ENCODE measurements at places on chromosomes 4 and X.

- DNase-seq, result no peak
These were observed 90.2 kb downstream of the P2RY10 start for GRCh38 chrX:79035421-79035820.

- DNase-seq, result no peak
These were observed 7.2 kb downstream of the SMS start for GRCh38 chrX:21947671-21948070.

- DNase-seq, result no peak
These were observed 17.8 kb upstream of the MCF2 start for GRCh38 chrX:139725720-139726119.

- DNase-seq, result no peak
These were observed 1428.0 kb downstream of the PCDH7 start for GRCh38 chr4:32148111-32148666.

GRCh38 chr4:9916346-9916745, 105.0 kb downstream of the SLC2A9 start:
- no peak for DNase-seq

DNA sequence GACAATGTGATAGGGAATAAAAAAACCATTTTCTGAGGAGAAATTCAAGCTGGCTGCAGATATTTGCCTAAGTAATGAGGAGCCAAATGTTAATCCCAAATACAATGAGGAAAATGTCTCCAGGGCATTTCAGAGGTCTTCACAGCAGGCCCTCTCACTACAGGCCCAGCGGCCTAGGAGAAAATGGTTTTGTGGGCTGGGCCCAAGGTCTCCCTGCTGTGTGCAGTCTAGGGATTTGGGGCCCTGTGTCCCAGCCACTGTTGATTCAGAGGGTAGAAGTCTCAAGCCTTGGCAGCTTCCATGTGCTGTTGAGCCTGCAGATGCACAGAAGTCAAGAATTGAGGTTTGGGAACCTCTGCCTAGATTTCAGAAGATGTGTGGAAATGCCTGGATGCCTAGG, 778.7 kb downstream of the CENPC start:
- no peak for DNase-seq

DNA sequence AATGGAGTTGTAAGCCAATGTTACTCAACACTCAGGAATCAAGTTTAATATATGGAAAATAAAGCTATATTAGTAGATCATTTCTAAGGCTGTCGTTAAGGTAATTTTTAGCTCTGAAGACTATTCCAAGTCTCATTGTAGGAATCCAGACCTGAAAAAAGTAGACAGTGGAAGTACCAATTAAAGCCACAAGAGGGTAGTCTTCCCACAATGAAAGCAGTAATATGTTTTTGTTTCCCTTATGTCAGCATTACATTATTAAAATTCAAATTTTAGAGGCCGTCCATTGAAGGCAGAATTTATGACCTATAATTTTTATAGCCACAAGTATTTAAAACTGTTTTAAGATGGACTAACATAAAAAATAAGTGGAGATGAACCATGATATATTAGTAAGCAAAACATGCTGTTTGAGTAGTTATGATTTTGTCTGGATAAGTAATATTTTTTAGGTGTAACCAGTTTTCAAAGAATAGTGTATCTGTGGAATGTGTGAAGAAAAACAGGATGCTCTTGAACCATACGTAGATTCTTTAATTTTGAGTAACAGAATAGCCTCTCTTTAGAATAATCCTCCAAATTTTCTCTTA, 372.6 kb upstream of the TECRL start:
- DNase-seq, result no peak

DNA sequence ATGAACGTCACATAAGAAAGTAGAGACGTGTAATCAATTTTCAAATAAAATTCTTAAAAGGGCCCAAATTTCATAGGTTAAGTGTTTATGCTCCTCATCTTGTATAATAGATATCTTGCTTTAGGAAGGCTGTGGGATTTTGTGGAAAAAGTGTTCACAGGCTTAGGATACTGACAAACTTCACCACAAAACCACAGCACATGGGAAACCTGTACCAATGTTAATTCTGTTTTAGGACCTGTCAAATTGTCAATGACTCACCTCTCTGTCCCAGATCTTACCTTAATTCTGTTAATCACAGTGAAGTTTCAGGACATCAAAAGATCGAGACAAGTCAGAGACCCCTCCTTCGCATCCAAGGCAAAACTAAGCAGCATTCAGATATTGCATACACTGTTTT, 24.2 kb downstream of the FGFBP1 start:
- no peak for DNase-seq

DNA sequence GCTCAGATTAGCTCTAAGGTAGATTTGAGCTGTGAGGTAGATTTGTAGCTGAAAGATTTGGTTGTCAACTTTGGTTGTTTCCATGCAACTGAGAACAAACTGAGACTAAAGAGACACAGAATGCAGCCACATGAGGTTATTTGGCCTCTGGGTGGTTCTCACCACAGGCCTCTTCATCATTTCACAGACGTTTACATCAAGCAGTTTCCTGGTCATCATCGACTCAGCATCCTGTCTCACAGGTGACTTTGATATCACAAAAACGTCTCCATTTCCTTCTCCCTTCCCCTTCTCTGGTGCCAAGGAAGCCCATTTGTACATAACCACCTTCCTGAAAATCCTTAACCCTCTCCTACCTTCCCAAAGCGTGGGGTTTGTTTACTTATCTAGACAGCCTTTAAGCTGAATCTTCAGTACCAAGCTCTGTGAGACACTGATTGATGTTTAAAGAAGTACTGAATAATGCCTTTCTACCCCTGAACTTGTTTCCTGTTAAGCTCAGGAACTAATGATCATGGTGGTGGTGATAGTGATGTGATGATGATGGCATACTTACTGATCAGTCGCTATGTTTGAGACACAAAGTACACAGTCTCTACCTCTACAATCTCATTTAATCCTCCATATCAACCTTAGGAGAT, 81.9 kb downstream of the FAM114A1 start:
- DNase-seq, result peak; percentile 25

DNA sequence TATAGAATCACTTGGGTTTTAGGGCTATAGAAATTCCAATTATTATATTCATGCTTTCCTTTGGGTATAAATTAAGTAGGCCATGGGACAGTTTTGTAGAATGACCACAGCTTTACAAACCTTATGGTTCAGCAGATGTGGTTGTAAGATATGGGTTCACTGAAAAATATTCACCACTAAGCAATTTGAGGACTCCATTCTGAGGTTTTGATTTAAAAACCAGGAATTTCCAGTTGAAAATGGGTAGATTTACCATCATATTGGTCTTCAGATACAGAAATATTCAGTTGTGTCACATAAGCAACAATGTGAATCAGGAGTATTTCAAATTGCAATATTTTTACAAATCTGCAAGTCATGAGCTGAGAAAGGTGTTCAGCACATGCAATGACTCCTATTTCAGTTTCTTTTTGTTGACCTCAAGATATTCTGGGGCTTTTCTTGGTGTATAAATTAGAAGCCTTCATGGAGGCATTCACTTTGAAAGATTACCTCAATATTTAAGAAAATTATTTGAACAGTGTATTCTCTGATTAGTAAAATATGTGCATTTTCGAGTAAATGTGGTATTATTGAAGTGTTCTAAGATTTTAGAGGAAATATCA, 218.4 kb upstream of the HCCS start:
- DNase-seq, result no peak

- DNase-seq, result peak; percentile 50
These were observed 1.1 kb downstream of the TAFAZZIN start for GRCh38 chrX:154412468-154412867.

- DNase-seq, result no peak
These were observed 131.8 kb upstream of the TMLHE start for GRCh38 chrX:155744534-155744933.

- no peak for DNase-seq
These were observed 654.1 kb downstream of the STIM2 start for GRCh38 chr4:27514711-27515110.

DNA sequence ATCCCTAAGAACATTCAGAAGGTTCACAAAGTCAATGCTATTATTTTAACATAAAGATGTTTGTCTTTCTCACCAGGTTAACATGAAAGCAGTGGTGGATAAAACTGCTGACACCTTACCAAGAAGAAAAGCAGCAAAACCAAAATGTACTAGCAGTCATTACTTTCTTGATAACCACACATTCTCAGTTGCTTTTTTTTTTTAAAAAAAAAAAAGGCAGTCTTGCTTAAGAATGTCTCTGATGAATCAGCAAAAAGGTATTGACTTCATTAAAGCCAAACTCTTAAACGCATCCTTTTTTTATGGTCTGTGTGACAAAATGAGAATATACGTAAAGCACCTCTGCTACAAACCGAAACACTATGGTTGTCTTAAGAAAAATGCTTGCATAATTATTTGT, 31.9 kb downstream of the CDKL2 start:
- DNase-seq, result no peak

DNA sequence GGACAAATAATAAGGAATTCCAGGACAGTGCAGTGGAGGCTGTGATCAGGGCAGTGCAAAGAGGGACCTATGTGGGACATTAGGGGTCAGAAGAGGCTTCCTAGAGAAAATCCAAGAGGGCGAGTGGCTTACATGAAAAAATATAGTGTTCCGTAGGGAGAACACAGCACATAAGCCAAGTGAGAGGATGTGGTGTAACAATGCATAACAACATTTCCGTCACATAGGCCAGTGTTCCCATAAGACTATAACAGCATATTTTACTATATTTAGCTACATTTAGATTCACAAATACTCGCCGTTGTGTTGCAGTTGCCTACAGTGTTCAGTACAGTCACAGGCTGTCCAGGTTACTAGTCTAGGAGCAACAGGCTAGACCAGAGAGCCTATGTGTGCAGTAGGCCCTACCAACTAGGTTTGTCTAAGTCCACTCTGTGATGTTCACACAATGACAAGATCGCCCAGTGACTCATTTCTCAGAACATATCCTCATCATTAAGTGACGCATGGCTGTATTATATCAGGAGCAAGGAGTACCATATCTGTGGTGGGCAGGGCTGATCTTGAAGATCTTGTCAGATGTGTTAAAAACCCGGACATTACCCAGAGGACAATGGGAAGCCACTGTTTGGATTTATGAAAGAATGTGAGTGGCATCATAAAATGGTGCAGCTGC, 74.0 kb upstream of the TBL1X start:
- no peak for DNase-seq

GRCh38 chr4:87046121-87046551, 111.3 kb downstream of the AFF1 start:
- no peak for DNase-seq

DNA sequence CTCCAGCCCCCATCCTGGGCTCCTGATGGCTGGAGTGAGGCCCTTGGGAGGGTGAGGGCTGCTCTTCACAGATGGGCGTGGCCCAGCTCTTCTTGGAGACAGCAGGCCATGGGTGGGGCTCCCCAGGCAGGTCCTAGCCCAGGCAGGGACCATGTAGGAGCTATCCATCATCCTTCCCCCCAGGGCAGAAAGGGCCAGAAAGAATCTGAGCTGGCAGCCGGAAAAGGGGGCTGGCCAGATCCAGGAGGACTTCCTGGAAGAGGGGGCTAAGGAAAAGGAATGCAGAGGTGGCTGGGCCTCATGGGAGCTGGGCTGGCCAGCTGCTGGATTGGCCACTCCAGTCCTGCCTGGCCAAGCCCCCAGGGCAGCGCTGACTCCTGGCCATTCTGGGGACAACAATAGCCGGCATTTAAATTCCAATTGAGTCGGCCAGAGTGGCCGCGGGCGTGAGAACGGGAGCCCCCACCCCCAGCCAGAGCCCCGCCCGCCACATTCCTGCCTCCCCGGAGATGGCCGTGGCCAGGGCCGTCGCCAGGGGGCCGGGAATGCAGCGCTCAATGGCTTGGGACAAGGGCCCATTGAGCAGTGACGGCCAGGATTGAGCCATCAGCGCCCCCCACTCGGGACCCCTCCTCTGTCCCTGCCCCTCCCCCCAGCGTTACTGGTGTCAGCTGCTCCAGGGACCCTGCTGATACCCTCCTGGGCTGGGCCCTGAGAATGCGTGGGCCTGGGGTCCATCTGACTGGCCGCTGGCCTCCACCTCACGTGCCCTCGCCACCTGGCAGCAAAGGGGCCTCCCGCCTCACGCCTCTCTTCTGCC, 15.1 kb upstream of the FGFR3 start:
- DNase-seq, result no peak

DNA sequence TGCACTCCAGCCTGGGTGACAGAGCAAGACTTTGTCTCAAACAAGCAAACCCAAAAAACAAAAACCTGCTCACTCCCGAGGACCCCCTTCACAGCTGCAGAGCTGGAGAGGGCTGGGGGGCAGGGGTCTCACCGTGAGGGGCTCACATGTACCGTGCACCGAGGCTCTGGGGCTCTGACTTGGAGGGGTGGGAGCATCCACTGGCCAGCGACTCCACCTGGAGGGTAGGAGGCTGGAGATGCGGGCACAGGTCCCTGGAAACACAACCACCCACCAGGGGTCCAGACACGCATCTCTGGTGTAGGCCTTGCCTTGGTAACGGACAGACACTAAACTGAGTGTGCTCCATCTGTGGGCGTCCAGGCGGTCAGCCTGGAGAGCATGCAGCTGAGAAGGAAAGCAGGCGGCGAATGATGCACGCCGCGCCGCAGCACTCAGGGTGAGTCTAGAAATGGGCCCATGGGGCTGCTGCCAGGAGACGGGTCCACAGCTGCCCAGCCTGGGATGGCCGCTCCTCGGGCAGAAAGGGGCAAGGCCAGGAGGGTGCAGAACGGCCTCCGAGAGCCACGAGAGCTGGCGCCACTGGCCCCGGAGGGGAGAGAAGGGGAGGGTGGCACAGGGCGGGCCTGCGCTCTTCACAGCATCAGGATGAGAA, 26.1 kb downstream of the PPP2R3B start:
- no peak for DNase-seq

GRCh38 chr4:177879851-177880250, 437.6 kb upstream of the AGA start:
- DNase-seq, result no peak

- DNase-seq, result no peak
These were observed 232.4 kb upstream of the BMP3 start for GRCh38 chr4:80798082-80798481.

- DNase-seq, result no peak
These were observed 573.6 kb downstream of the INPP4B start for GRCh38 chr4:142272452-142272851.

DNA sequence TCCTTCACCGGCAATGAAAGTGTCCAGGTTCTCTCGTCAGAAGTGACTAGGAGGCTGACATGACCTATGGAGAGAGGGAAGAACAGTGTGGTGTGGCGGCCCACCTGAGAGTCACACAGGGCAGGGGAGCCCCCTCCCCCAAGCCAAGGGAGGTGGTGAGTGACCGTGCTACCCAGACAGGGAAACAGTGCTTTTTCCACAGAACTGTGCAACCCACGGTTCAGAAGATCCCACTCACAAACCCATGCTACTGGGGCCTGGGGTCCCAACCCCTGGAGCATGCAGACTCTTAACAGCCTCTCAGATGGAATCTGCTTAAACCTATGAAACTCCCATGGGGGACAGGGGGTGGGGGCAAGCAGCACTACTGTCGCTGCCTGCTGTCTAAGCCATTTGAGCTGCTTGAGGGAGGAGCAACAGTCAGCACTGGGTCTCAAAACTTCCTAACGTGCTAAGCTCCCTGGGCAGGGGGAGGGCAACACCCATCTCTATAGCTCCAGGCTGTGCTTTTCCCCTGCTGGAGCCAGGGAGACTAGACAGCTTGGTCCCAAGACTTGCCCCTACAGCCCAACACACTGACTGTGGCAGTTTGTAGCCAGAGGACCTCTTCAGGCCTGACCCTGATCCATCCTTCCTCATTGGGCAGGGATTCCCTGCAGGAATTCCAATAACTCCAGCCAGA, 850.4 kb upstream of the AADAT start:
- no peak for DNase-seq
